Thoracic aorta (tissue), 2 donors: ENCODE measurements at places on chromosomes 7 and 10.

DNA sequence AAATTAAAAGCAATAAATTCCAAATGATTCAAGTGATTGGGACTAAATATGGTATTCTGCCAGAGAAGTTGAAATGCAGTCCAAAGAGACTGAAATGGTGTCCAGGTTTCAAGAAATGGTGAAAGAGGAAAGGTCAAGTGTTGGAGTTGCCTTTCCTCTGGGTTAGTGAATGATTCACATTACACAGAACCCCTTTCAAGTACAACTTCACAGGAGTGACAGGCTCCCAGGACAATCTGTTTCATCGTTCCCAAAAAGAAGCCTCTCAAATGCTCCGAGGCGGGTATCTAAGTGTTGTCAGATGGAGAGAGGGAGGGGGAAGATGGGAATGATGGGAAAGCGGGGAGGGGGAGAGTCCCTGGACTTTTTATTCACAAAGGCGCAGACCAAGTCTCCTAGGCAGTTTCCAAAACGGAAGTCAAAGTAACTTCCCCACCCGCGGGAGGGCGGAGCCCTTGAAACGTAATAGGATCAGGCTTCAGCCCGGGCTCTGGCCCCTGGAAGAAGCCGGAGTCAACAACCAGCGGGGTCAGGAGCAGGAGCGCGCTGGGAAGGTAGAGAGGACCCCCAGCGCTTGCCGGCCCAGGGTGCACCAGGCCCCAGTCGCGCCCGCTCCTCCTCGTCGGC, 754 bp downstream of the SLC25A13 start:
- peak; percentile 31 for DNase-seq

DNA sequence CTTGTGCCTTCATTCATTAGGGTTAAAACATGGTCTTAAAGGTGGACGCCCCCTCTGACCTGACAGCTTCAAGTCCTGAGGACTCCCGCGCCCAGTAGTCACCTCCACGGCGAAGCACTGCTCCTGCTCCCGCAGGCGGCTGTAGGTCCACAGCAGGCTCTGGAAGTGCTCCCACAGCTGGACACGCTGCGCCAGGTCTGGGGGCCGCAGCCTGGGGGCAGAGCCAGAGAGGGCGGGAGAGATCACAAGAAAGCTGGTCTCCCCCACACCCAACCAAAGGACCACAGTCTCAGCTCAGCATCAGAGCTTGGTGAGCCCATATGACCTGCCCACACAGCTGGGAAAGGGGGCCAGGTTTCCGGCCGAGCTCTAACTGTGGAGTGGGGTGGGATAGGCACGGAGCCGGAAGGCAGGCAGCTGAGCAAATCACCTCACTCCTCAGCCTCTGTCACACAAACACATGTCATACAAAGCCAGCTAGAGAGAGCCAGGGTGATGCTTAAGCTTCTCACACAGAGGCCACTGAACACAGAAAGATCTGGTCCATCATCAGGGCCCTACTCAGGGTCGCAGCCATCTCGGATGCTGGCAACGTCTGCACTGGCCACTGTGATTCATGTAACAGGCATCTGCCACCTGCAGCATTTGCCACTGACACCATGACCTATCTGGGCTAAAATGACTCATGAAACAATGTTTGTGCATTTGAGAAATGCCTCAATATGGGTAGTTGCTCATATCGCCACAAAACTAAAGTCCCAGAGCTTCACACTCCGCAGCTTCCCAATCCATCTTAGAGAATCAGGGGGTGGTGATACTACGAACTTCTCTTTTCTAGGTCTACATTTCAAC, 12.6 kb downstream of the HPS1 start:
- DNase-seq: no peak

DNA sequence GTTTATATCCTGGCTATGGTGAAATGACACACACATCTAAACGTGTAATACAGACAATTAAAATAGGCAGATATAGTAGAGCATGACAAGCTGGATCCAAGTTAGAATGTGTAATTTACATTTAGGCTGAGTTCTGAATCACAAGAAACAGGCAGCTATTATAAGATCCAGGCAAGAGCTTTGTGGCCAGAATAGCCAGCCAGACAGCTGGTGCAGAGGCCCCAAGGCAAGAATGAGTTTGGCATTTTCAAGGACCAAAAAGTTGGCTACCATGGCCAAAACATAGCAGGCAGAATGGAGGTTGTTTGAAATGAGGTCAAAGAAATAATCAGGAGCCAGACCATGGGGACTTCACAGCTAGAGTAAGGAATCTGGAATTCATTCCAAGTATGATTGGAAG, 281.7 kb downstream of the MTERF1 start:
- no peak for DNase-seq

- no peak for DNase-seq
These were observed 892.6 kb downstream of the XPNPEP1 start for GRCh38 chr10:109030581-109031210.

- no peak for DNase-seq
These were observed 36.9 kb upstream of the GNA12 start for GRCh38 chr7:2880874-2881533.

DNA sequence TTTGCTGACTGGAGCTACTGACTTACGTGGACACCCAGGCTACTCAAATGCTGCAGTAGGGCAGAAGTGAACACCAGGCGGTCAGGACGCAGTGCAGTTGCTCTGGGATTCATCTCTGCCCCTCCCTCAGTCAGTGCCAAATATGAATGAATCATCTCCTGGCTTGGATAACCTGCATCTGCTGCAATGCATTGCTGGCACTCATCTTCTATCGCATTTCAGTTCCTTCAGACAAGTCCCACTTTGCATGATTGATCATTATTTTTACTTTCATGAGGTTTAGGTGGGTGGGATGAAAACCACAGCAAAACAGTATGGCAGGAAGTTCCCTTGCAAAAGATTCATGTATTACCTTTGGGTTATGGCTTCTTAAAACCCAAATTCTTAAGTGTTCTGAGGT, 224.6 kb upstream of the NRP1 start:
- DNase-seq: no peak

GRCh38 chr10:115879372-115880089, 393.5 kb downstream of the GFRA1 start:
- DNase-seq: no peak

DNA sequence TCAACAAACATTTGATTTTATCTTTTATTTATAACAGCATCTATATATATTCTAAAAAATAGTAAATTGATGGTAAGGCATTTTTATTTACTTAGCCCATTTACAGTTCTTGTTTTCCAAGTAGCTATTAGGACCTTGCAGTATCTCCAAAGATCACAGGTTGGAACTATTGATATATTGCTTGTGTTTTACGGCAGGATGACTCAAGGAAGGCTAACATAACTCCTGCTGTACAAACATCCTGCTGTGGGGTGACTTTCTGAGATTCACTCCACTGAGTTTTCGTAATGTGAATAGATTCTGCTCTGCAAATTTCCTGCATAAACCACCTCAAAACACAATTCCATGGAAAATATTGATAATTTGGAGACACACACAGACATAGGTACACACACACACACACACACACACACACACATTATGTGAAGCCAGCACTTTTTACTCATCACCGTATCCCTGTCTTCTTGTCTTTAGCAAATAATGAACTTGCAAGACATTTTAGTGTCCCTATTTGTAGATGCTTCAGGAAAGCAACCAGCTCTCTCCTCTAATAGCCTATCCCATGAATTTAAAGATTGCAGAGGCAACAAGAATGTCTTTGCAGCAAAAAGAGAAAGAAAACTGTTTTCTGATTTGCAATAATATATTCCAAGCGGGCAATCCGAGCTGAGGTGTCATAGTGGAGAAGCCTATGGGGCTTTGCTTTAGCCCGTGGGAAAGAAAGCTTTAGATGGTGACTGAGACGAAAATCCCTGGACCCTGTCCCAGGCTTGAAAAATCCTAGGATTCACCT, 722 bp downstream of the AGR2 start:
- DNase-seq: no peak

DNA sequence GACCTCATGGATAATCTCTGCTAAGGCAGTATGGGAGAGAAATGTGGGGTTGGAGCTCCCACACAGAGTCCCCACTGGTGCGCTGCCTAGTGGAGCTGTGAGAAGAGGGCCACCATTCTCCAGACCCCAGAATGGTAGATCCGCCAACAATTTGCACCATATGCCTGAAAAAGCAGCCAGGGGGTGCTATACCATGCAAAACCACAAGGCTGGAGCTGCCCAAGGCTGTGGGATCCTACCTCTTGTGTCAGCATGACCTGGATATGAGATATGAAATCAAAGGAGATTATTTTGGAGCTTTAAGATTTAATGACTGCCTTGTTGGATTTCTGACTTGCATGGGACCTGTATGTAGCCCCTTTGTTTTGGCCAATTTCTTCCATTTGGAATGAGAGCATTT, 27.0 kb upstream of the SAMD9L start:
- no peak for DNase-seq

GRCh38 chr7:93921607-93922566, at the start of gene GNG11:
TSS of gene GNG11 (plus strand) at chr7:93921735. CDS start at chr7:93922138, 403 bp downstream.
- DNase-seq: peak; percentile 14

- DNase-seq: no peak
These were observed 11.4 kb downstream of the BUB3 start for GRCh38 chr10:123165445-123166072.

DNA sequence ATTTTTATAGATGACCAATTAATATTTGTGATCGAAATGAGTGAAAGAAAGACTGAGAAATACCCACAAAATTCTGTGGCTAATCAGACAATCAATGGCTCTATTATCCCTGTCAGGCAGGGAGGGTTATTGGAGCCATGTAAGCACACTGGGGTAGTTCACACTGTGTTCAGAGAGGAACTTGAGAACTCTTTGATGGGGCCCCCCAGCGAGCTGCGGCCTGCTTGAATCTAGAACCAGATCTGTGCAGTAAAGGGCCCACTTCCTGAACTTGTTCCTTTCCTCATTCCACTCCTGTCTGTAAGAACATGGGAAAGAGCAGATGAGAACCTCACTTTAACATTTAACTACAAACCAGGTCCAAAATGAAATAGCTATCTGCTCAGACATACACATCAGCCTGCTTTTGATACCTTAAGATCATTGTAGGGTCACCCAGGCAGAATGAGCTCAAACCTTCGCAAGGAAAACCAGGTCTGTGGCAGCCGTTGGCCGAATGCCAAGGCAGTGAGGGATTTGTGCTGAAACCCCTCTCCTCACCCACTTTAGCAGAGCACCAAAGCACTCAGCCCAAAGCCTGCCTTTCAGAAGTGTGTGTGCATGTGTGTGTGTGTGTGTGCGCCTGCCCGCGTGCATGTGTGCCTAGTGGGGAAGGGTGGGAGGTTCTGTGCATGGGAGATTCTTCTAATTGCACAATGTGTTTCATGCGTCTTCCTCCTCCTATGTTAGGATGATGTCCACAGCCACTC, 365.6 kb upstream of the MGMT start:
- no peak for DNase-seq

GRCh38 chr7:101636822-101637623, 7.9 kb upstream of the MYL10 start:
- no peak for DNase-seq
